Stimulated activated CD8-positive, alpha-beta memory T cell treated with anti-CD3 and anti-CD28 coated beads, Interleukin-2, amount 100 ng/mL, for 48 hours (primary cell): ENCODE measurements at places on chromosomes 2 and 18.

DNA sequence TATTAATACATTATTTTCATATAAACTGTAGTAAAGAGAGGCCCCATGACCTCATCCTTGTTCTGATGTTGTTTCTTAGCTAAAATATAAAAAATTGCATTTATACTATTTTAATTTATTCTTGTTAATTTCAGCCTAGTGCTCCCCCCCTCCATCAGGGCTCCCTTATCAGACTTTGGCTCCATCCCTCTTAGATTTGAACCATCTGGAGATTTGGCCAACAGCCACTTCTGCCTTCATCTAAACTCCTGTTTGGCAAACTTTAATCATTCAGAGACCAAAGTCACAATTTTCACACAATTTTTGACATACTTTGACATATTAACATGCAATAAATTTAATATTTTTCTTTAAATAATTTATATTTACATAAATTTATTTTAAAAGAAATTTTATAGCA lies 569.3 kb downstream of the TDRD15 start:
- DNase-seq, result no peak

DNA sequence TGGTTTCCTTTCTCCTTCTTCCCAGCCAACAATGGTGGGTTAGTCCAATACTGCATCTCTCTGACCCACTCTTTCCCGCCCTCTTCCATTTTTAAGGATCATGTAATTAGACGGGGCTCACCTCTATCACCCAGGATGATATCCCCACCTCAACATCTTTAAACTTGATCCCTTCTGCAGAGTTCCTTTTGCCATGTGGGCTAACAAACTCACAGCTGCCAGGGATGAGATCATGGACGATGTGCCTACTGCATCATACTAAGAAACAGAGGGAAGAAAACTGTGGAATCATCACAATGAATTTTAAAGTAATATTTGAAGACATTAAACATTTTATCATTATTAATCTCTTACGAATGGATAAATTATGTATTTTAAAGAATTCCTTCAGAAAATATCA lies 183.5 kb downstream of the RDH14 start:
- no peak for DNase-seq

DNA sequence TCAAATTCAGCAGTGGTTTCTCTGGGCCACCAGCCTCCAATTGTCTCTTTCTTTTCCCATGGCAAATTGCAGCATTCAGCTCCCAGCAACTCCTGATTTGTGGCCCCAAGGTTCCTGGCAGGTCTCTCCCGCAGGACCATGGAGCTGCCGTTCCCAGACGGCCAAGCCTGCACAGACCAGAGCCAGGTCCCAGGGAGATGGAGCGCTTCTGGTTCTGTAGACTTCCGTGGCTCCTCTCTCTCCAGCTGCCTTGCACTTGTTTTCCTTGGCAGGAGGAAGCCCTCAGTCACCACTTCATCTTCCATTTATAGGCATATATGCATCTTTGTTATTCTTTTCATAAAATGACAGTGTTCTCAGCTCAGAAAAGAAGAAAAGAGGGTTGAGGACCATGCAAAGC lies 21.7 kb downstream of the TNP1 start:
- no peak for DNase-seq

DNA sequence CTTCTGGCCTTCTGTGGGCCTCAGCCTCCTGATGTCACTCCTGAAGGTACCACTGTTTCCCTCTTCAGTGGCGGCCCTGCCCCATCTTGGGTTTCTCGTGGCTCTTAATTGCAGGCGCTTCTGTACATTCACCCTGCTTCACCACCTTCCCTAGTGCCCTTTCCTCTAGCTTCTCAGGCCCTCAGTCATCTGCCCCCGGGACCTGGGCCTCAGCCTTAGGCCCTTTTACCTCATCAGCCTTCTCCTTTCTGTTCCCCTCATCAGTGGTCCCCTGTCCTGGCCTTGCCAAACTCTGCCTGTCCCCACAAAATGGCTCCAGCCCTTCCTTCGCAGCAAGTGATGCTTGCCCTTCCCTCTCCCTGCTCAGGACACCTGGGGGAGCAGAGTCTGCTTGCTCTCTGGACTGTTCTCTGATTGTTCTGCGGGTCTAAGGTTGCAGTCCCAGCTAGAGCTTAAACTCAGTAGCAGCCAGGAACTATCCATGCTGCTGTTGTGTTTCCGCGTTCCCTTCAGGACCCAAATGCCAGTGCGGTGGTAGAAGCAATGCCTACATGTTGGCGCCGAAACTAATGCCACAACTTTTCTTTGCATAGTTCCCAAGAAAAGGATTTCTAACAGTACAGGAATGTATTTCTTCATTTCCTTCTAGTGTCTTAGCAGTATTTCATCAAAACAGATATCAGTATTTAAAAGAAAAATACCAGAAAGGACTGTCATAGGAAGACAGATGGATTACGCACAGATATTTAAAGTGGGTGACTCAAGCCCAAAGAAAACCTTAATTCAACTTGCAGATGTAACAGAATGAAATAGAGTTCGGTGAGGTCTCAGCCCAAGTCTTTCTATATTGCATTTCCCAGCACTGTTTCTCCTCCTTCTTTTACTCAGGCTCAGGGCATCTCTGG lies 7.5 kb downstream of the ASB1 start:
- DNase-seq, result no peak

- DNase-seq, result no peak
Measured at GRCh38 chr2:160317181-160318099, 117.4 kb upstream of the ITGB6 start.

GRCh38 chr2:174643356-174643755 lies 45.8 kb upstream of the WIPF1 start:
- DNase-seq, result no peak

- DNase-seq, result no peak
Measured at GRCh38 chr2:203870481-203870880, 2.9 kb downstream of the CTLA4 start.

- DNase-seq, result no peak
Measured at GRCh38 chr2:212494418-212495020, 44.1 kb downstream of the ERBB4 start.
